ENCODE measurements at places on chromosomes 2 and 18.

DNA sequence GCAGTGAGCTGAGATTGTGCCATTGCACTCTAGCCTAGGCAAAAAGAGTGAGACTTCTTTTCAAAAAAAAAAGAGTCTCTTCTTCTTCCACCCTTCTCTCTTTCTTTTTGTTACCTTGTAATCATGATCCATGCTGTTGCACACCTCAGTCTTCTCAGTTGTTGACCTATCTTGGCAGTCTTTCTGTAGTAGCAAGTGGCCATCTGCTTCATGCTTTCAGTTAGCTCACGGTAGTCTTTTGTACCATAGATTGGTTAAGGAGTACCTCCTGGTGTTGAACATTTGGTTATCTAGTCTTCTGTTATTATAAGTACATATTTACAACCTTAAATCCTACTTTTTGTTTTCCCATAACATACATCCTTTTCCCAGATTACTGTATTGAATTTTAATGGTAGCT lies 3.1 kb downstream of the GORASP2 start:
- peak overlapping the region; percentile 47 for H3K27ac ChIP-seq
- H3K4me3 ChIP-seq = peak overlapping the region; percentile 10
- H3K4me1 ChIP-seq = peaks cover 40% of the 10 kb centered on the region
- H3K27me3 ChIP-seq = peaks cover 11% of the 10 kb centered on the region
- no peak for DNase-seq
- no peaks in the 10 kb centered on the region for H3K36me3 ChIP-seq

GRCh38 chr2:54899576-54900200 lies 150.6 kb downstream of the RTN4 start:
- H3K27me3 ChIP-seq = peaks cover 2% of the 10 kb centered on the region
- H3K36me3 ChIP-seq = no peaks in the 10 kb centered on the region
- peak; percentile 28 for DNase-seq
- peaks cover 12% of the 10 kb centered on the region for H3K4me1 ChIP-seq

DNA sequence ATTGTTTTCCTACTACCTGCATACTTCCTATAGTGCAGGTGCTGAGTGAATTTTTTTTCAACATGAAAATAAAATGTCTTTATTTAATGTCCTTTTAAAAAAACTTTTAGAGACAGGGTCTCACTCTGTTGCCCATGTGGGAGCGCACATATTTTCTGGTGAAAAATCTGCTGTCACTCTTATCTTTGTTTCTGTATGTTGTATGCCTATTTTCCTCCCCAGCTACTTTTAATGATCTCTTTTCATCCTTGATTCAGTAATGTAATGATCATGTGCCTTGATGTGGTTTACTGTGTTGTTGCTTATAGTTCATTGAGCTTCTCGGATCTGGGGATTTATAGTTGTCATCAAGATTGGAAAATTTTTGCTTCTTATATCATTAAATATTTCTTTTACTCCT lies 117.3 kb downstream of the ARL6IP6 start:
- no peaks in the 10 kb centered on the region for H3K36me3 ChIP-seq
- no peak overlapping the region for H3K4me3 ChIP-seq
- H3K27me3 ChIP-seq = no peaks in the 10 kb centered on the region
- H3K4me1 ChIP-seq = no peaks in the 10 kb centered on the region
- no peak for DNase-seq
- H3K27ac ChIP-seq = no peak overlapping the region

GRCh38 chr18:48667276-48668254 lies 128.7 kb downstream of the CTIF start:
- H3K4me3 ChIP-seq = no peak overlapping the region
- peaks cover 20% of the 10 kb centered on the region for H3K36me3 ChIP-seq
- H3K27ac ChIP-seq = no peak overlapping the region
- no peak for DNase-seq
- H3K4me1 ChIP-seq = no peaks in the 10 kb centered on the region

- no peak for DNase-seq
- no peak overlapping the region for H3K4me3 ChIP-seq
- H3K4me1 ChIP-seq = no peaks in the 10 kb centered on the region
Measured at GRCh38 chr2:160252278-160252887, 52.3 kb upstream of the ITGB6 start.

GRCh38 chr2:237858294-237859081 lies 935 bp upstream of the RAMP1 start:
- peak; percentile 75 for DNase-seq
- peak overlapping the region; percentile 90 for H3K4me3 ChIP-seq
- no peaks in the 10 kb centered on the region for H3K27me3 ChIP-seq
- H3K27ac ChIP-seq = peak overlapping the region; percentile 74
- H3K4me1 ChIP-seq = peaks cover 17% of the 10 kb centered on the region

DNA sequence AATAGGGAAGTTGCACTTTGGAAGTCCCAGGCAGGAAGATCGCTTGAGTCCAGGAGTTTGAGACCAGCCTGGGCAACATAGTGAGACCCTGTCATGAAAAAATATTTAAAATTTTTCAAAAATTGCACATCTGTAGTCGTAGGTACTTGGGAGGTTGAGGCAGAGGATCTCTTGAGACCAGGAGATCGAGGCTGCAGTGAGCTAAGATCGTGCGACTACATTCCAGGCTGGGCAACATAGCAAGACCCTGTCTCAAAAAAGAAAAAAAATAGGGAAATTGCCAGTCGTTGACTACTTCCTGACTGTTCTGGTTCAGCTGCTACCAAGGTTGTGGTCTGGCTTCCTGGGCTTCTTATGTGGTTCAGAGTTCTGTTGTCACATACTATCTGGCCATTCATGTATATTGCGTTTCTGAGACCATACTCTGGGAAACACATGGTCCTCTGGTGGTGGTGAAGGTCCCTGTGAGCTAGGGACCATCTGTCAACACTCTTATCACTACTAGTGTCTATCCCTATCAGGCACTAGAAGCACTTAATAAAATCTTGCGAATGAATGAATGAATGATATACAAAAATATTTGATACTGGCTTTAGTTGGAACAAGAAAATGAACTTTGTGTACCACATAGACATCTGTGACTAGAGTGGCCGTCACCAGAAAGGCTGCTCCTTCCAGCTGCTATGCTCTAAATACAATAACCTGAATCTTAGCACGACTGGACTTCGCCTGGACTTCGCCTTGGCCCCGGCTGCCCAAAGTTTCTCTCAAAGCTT lies 861 bp upstream of the KLHL23 start:
- H3K4me1 ChIP-seq = peaks cover 14% of the 10 kb centered on the region
- no peaks in the 10 kb centered on the region for H3K36me3 ChIP-seq
- DNase-seq = peak; percentile 27
- peak overlapping the region; percentile 88 for H3K4me3 ChIP-seq

GRCh38 chr2:45210462-45211195 lies 201.4 kb upstream of the SIX2 start:
- no peak overlapping the region for H3K4me3 ChIP-seq
- no peaks in the 10 kb centered on the region for H3K36me3 ChIP-seq
- no peak for DNase-seq
- no peaks in the 10 kb centered on the region for H3K4me1 ChIP-seq
- peaks cover 6% of the 10 kb centered on the region for H3K27me3 ChIP-seq
- H3K27ac ChIP-seq = no peak overlapping the region

DNA sequence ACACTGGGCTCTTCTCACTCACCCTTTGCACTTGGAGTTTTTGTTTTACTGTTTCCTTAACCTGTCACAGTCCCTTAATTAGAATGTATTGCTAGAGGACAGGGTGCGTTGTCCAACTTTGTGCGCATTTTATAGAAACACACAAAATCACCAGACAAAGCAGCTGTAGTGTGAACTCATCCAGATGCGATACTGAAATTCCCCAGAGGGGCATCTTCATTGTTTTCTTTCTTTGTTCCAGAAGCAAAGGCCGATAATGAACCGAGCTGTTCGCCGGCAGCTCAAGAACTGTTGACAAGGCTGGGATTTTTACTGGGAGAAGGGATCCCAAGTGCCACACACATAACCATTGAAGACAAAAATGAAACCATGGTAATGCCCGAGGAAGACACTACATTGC lies 137.6 kb downstream of the WDSUB1 start:
- no peaks in the 10 kb centered on the region for H3K36me3 ChIP-seq
- no peak overlapping the region for H3K27ac ChIP-seq
- no peak for DNase-seq
- H3K4me1 ChIP-seq = peaks cover 61% of the 10 kb centered on the region
- peaks cover 27% of the 10 kb centered on the region for H3K27me3 ChIP-seq

DNA sequence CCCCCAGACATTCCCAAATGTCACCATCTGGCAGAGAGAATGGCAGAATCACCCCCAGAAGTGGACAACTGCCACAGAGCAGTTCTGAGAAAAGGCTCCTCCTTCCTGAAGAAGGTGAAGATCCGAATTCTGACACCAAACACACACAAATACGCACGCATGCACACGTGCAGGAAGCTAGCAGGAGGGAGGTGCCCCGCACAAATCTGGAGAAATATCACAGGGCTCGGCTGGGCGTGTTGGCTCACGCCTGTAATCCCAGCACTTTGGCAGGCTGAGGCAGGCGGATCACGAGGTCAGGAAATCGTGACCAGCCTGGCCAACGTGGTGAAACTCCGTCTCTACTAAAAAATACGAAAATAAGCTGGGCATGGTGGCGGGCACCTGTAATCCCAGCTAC lies 38.5 kb upstream of the ATG16L1 start:
- no peak for DNase-seq
- H3K4me3 ChIP-seq = no peak overlapping the region
- peaks cover 26% of the 10 kb centered on the region for H3K4me1 ChIP-seq
- peaks cover 15% of the 10 kb centered on the region for H3K36me3 ChIP-seq

DNA sequence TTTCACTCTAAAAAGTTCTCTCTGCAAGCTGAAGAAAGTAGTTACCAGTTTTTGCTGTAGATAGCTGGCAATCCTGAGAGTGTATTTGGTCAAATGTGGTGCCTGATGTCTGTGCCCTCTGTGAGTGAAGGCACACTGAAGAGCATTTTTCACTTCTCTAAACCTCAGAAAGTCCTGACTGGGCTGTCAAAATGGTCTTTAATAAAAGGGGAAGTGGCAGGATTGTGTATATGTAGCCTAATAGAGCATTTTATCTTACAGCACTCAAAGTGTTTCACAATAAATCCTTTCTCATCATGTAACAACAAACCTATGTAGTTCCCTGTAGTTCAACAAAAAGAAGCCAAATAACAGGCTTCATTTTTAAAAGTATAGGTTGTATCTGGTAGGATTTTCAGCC lies 1552.3 kb upstream of the SLC39A10 start:
- H3K36me3 ChIP-seq = no peaks in the 10 kb centered on the region
- no peak overlapping the region for H3K4me3 ChIP-seq
- peaks cover 1% of the 10 kb centered on the region for H3K27me3 ChIP-seq

DNA sequence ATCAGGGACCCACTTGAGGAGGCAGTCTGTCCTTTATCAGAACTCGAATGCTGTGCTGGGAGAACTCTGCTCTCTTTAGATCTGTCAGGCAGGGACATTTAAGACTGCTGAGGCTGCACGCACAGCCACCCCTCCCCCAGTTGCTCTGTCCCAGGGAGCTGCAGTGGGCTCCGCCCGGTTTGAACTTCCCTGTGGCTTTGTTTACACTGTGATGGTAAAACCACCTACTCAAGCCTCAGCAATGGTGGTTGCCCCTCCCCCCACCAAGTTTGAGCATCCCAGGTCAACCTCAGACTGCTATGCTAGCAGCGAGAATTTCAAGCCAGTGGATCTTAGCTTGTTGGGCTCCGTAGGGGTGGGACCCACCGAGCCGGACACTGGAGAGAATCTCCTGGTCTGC lies 11.8 kb upstream of the LHCGR start:
- H3K36me3 ChIP-seq = no peaks in the 10 kb centered on the region
- H3K27me3 ChIP-seq = peaks cover 3% of the 10 kb centered on the region
- H3K27ac ChIP-seq = no peak overlapping the region
- no peaks in the 10 kb centered on the region for H3K4me1 ChIP-seq

DNA sequence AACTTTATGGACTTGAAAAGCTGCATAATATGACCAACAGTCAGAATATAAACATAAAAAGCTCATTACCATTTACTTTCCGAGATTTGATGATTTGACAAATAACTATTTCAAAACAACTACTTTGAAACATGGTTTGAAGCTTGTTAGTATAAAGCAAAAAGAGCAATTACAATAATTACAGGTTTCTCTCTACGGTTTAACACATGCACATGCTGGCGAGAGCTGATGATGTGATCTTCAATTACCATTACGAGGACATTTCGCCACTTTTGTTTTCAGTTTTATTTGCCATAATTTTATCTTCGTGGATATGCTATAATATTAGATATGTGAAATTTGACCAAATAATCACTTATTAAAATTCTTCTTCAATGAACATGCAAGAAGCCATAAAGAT lies 270.1 kb downstream of the TCF4 start:
- H3K27ac ChIP-seq = peak overlapping the region; percentile 19
- H3K4me1 ChIP-seq = peaks cover 55% of the 10 kb centered on the region
- DNase-seq = no peak
- peaks cover 4% of the 10 kb centered on the region for H3K27me3 ChIP-seq
- H3K4me3 ChIP-seq = peak overlapping the region; percentile 69

DNA sequence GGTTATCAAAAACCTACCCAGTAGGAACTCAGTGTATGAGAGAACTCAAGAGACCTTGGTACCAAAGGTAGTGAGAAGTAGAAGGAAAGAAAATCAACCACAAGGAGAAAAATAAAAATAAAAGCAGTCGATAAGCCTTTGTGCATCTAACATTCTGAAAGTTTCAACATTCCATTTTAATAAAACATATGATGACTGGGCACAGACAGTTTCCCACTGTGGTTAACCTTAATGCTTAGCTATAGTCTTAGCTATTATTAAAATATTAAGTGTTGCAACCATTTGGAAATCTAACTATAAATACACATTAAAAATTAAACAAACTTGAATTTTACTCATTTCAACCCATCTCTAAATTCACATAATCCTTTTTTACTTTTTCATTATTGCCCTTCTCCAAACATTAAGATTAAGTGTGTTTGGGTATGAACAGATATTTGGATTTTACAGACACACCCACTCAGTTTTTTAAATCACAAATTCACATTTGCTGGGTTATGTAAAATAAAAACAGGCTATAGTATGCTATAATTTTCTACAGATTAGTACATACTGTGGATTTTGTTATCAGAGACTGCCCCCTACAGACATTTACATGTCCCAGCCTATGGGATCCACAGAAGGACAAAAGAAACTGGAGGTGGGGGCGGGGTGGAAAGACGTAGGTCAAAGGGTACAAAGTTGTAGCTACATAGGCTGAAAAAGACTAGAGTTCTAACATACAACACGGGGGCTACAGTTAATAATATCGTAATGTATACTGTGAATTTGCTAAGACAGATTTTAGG lies 32.8 kb downstream of the SRBD1 start:
- H3K4me3 ChIP-seq = no peak overlapping the region
- peaks cover 18% of the 10 kb centered on the region for H3K36me3 ChIP-seq
- H3K27me3 ChIP-seq = peaks cover 2% of the 10 kb centered on the region
- peak overlapping the region; percentile 66 for H3K27ac ChIP-seq
- no peaks in the 10 kb centered on the region for H3K4me1 ChIP-seq
- DNase-seq = peak; percentile 39

- peaks cover 4% of the 10 kb centered on the region for H3K27me3 ChIP-seq
- H3K36me3 ChIP-seq = no peaks in the 10 kb centered on the region
- no peak within 1 kb of the TSS for H3K27ac ChIP-seq
- H3K4me3 ChIP-seq = no peak within 1 kb of the TSS
- no peak for DNase-seq
- no peaks in the 10 kb centered on the region for H3K4me1 ChIP-seq
Measured at GRCh38 chr2:112836695-112837117, at the start of gene IL1B. Gene IL1B (minus strand): TSS chr2:112836779. CDS start chr2:112836229, 550 bp downstream.
